ENCODE measurements at places on chromosomes 2 and 18. TPM values are rescaled to one million over a fixed set of nuclear protein-coding genes. Genes with fewer than 3 reads are reported as not detected.

GRCh38 chr2:105545730-105546627 lies 147.1 kb upstream of the FHL2 start:
- DNase-seq: peak; percentile 41

- DNase-seq: no peak
Observed at GRCh38 chr2:174553811-174554493, 43.7 kb downstream of the WIPF1 start.

- no peak for DNase-seq
Observed at GRCh38 chr2:171515672-171516298, 6.5 kb upstream of the CYBRD1 start.

DNA sequence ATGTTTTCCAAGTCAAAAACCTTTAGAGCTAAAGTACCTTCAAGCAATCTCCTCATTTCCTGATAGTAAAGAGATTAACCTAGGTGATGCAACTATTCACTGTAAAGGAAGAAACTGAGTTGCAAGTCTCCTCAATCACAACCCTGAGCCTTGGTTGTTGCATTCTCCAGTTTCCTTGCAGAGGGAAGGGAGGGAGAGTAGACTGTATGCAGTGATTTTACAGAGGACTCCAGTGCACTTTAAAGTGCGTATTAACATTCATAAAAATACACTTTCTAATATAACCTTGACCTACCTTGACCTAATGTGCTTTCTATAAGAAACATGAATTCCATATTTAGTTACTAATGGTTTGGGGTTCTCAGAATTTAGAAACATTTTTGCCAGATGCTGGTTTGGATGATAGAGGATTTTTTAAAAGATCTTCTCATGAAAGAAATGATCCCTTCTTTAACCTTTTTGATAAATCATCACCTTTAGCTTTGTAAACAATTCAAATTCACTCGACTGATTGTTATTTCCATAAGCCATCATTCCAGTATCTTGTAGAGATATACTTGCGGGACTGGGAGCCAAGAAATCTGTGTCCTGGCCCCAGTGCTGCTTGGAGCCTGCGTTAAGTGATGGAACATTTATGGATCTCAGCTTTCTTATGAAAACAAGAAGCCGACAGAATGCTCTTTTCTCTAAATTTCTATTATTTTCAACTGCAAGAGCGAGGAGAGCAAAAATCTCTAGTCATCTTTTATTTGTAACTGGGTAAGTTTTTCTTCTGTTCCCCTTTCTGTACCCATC lies 228.3 kb downstream of the ZNF521 start:
- no peak for DNase-seq

GRCh38 chr2:218255446-218255845 lies 5.4 kb upstream of the GPBAR1 start:
- no peak for DNase-seq

- no peak for DNase-seq
Observed at GRCh38 chr18:58095655-58096054, 51.6 kb downstream of the NEDD4L start.

GRCh38 chr2:188495969-188496431 lies 204.3 kb downstream of the GULP1 start:
- no peak for DNase-seq

- no peak for DNase-seq
Observed at GRCh38 chr2:19673213-19673791, 228.5 kb downstream of the TTC32 start.

GRCh38 chr18:74990563-74991081 lies 218.3 kb downstream of the PTGR3 start:
- no peak for DNase-seq

GRCh38 chr18:44495151-44495550 lies 185.5 kb upstream of the SETBP1 start:
- no peak for DNase-seq

- no peak for DNase-seq
Observed at GRCh38 chr2:152694161-152694661, 23.1 kb downstream of the PRPF40A start.

DNA sequence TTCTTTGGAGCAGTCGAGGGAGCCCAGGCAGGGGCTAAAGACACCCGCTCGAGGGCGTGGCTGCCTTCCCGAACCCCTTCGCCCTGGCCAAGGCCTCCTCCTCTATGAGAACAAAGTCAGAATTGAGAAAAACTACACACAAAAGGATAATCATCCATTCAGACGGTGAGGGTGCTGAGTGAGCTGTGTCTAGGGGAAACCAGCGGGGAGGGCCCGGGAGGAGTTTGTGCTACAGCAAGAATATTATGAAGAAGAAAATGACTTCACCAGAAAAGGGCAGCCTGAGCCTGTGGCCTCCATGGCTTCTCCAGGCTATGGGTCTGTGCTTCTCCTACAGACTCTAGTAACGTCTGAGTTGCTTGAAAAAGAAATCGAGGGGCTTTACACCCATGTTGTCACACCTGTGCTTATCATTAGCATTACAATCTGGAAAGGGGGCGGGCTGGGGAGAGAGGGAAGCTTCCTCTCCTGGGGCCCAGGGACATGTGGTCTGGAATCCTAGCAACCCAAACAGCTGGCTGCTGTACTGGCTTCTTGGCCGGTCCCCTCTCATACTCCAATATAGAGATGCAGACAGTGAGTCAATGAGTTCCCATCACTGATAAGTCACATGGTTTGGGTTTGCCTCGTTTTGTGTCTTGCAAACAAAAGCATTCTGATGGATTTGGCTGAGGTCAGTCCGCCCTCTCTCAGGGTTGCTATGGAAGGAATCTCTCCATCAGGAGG lies 52.0 kb upstream of the ARL4C start:
- no peak for DNase-seq

GRCh38 chr2:101272045-101272784 lies 19.5 kb downstream of the CNOT11 start:
- DNase-seq: no peak

CD28 gene
- not detected for polyA plus RNA-seq

SLC5A7 gene
- polyA plus RNA-seq: 0.30 TPM

SMAD7 gene
- polyA plus RNA-seq: 6.6 TPM

SPC25 gene
- polyA plus RNA-seq: 21.0 TPM

ANKRD30BL gene
- 0.05 TPM for polyA plus RNA-seq

CNPPD1 gene
- 44.8 TPM for polyA plus RNA-seq

DSG4 gene
- not detected for polyA plus RNA-seq

PLB1 gene
- 0.08 TPM for polyA plus RNA-seq

FOSL2 gene
- 1.5 TPM for polyA plus RNA-seq

ANKRD62 gene
- polyA plus RNA-seq: not detected

HOXD3 gene
- not detected for polyA plus RNA-seq

ODC1 gene
- 57.2 TPM for polyA plus RNA-seq
